ENCODE measurements at places on chromosomes 1 and 21.
A peak's percentile ranks its signal among the peaks of the same experiment; 100 is the strongest.

GRCh38 chr21:16777041-16777720, 735.7 kb upstream of the CXADR start:
- DNase-seq = no peak

GRCh38 chr1:46817814-46818213, 19.0 kb downstream of the CYP4B1 start:
- no peak for DNase-seq

- DNase-seq = no peak
These were observed 17.7 kb downstream of the IVL start for GRCh38 chr1:152926091-152926490.

DNA sequence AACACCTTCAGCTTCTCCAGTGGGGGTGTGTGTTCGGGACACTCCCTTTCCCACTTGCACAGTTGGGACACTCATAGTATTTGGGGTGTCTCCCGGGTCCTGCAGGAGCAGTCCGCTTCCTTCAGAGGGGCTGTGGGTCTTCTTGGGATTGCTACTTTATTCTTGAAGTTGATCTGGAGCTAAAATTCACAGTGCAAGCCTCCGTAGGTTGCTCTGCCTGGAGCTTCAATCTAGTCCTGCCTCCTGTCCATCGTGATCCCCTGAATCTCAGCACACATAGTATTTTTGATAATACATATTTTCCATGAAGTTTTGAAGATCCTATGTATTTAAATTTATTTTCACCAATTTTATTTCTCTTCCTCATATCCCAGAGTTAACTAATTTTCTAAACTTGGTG, 902.1 kb downstream of the LTN1 start:
- DNase-seq = no peak

- no peak for DNase-seq
These were observed 3.7 kb downstream of the OLIG2 start for GRCh38 chr21:33029385-33029921.

DNA sequence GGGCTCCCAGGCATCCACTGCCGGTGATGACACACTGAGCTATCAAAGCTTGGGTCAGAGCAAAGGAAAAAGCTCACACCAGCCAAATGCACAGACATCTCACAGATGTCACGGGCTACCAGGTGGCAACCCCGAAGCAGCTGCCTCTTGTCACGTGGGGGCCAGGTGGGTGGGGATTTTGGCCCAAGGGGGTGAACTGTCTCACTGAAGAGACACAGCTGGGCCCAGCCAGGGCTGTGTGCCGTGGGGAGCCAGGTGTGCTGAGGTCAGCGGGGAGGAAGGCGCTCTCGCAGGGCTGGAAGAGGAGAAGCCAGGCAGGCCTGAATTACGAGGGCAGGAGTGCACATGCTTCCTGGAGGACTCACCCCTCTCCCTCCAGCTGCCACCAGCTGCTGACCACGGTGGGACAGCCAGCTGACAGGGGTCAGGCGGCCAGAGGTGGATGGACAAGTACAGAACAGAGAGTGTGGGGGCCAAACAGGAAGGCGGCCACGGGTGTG, 32.4 kb downstream of the KCNN3 start:
- DNase-seq = no peak

- DNase-seq = no peak
These were observed 30.8 kb downstream of the ST6GALNAC3 start for GRCh38 chr1:76105372-76105771.

- DNase-seq = peak; percentile 57
These were observed 6.5 kb downstream of the KCNN3 start for GRCh38 chr1:154863315-154864174.

GRCh38 chr1:230109895-230110667, 43.0 kb downstream of the GALNT2 start:
- peak; percentile 91 for DNase-seq

DNA sequence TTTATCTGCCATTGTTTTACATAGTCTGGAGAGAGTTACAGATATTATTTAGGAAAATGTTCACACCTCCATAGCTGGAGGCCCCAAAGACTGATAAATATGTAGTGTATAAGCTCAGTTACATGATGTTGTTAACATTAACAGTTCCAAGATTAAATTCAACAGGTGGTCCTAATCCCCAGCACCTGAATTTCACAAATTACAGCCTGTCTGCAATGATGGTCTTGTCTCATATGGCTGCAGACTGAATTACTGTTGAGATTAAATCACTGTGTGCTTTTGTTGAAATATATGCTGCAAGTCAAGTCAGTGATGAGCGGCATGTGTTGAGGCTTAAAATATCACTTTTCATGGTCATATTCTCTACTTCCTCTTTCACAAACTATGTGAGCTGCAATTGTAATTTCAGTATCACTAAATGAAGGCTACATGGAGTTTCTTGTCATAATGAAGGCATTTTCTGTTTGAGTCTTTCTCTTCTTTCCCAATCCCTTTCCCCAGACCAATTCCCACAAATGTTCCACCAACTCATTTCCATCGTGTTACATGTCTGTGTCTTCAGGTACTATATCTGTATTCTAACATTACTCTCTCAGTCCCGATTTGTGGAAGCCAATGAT, 4.2 kb downstream of the ST6GALNAC5 start:
- DNase-seq = no peak

DNA sequence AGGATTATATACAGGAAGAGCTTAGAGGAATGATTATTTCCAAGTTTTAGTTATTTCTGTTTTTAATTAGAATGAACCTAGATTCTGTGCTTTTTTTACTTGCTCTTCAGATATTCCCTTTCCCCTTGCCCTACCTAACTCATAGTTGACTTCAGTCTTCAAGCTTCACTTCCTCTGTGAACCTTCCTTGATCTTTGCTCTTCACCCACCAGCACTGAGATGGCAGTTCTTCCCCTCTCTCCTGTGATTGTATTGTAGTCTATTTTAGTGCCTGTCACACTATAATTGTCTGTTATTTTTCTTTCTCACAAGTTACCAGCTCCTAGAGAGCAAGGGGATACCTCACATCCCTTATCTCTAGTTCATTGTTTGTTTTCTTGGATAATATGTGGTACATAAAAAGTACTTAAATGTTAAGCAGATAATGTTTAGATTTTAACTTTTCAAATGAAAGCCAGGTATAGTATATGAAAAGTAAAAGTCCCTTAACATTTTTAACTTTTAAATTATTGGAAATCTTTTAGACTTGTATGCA, 33.2 kb downstream of the KCTD3 start:
- no peak for DNase-seq

DNA sequence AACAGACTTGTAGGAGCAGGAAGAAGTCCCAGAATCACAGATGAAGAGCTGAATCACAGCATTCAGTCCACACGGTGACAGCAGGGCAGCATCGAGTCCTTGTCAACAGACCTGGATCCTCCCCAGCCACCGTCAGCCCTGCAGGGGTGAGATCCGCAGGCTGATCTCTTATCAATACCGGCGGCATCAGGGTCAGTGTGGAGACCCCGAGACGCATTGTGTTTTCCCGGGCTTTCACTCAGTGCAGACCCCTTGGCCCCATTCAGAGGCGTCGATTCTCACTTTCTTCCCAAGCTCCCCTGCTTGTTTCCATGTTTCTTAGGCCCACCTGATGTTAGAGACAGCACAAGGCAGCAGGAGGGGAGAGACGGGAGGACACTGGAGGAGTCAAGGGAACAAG, 609.6 kb downstream of the PTPRU start:
- no peak for DNase-seq

- no peak for DNase-seq
These were observed 370.5 kb upstream of the VAMP3 start for GRCh38 chr1:7400566-7400965.

DNA sequence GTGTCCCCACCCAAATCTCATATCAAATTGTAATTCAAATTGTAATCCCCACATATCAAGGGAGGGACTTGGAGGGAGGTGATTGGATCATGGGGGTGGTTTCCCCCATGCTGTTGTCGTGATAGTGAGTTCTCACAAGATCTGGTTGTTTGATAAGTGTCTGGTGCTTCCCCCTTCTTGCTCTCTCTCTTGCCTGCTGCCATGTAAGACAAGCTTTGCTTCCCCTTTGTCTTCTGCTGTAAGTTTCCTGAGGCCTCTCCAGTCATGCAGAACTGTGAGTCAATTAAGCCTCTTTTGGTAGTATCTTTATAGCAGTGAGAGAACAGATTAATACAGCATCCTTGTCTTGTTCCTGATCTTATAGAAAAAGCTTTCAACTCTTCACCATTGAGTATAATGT, 6.5 kb upstream of the LRRC39 start:
- peak; percentile 3 for DNase-seq

DNA sequence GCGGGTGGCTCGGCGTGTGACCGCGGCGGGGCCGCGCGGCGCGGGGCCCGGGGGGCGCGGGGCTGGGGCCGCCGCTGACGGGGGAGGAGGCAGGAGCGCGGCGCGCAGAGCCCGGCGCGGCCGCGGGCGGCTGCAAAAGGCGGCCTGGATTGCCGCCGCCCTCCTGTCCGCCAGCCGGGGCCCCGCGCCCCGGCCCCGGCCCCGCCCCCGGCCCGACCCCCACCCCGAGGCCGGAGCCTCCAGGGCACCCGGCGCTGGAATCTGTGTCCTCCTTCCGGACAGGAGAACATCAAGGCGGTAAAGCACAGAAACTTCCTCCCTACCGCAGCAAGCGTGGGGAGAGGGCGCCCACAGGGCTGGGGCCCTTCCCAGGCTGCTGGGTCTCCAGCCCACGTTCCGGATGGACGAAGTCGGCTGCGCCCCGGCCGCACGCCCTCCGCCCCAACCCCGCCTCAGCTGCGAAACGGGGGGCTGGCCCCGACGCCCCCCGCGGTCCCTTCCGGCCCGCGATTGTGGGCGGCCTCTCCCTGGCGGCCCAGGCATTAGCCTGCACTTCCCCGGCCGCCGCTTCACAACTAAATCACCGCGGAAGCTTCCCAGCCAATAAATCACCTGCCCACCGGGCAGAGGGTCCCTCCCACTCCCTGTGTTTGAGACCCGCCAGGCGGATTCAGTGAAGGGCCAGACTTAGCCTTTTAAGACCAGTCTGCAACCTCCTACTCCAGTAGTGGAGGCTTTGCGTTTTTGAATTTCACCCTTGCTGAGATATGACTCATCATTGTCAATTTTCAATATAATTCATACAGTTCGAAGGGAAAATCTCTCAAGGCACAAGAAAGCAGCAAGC, 106.0 kb downstream of the SLC45A1 start:
- peak; percentile 76 for DNase-seq

DNA sequence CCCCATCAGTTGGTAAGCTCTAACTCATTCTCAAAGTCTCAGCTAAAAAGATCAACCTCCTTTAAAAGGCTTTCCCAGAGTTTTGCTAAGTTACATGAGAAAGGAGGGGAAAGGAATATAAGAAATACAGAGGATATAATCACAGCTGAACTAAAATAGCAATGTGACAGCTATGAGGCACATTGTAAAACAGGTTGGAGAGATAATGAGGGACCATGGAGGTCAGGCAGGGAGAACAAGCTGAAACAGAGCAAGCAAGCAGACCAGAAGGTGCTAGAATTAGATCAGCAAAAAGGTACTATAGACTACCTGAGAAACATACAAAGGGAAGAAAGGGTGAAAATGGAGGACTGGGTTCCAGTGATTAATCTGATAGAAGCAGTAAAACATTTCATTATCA, 28.5 kb downstream of the GPATCH2 start:
- DNase-seq = no peak

DNA sequence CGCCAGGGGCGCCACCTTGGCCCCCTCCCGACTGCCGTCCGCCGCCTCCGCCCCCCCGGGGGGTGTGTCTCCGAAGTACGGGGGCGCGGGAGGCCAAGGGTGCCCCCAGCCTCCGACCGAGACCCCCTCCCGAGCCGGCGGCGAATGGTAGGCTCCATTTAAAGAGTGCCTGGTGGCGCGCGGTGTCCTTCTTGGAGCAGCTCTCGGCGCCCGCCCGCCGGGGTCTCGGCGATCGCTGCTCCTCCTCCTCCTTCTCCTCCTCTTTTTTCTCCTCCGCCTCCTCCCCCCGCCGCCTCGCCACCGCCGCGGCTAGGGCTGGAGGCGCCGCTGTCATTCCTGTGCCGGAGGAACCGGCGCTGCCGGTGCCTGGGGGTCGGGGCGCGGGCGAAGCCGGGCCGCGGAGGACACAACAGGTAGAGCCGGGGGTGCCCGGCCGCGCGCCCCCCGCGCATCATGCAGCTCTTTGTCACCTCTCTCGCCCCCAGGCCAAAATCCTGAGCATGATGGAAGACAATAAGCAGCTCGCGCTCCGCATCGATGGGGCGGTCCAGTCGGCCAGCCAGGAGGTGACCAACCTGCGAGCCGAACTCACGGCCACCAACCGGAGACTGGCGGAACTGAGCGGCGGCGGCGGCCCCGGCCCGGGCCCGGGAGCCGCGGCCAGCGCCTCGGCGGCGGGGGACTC, at the start of gene KAZN:
Gene KAZN (plus strand): TSS at position 188 of the 685 bp plus-strand sequence.
- no peak for DNase-seq

GRCh38 chr21:25428537-25428936, 178.7 kb downstream of the MRPL39 start:
- no peak for DNase-seq

DNA sequence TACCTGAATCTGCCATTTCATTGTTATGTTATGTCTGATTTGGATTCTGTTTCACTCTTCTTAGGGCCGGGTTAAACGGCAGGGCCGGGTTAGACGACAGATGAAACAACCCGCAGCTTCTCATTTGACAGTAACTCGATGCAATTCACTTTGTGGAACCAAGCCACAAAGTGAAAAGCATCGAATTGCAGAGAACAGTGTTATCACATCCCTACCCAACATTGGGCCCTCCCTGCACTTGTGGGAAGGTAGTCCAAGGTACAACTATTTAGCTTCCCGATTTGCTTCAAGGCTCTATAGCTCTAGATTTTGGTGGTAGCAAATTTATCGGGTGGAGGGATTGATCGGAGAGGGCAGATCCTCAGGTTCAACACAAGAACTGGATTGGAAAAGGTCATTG, 17.0 kb downstream of the SON start:
- no peak for DNase-seq

DNA sequence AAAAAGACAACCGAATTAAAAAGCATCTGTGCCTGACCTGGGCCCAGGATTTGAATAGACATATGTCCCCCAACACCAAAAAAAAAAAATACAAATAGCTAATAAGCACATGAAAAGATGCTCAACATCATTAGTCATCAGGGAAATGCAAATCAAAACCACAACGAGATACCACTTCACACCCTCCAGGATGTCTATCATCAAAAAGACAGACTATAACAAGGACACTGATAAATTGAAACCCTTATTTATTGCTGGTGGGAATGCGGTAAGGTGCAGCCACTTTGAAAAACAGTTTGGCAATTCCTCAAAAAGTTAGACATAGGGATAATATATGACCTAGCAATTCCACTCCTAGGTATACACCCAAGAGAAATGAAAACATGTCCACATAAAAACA, 72.3 kb upstream of the CAMK1G start:
- DNase-seq = no peak
